ENCODE measurements at places on chromosomes 13 and 19.
A peak's percentile ranks its signal among the peaks of the same experiment; 100 is the strongest.

- DNase-seq = no peak
Observed at GRCh38 chr13:78655906-78656305, 3.0 kb downstream of the OBI1 start.

DNA sequence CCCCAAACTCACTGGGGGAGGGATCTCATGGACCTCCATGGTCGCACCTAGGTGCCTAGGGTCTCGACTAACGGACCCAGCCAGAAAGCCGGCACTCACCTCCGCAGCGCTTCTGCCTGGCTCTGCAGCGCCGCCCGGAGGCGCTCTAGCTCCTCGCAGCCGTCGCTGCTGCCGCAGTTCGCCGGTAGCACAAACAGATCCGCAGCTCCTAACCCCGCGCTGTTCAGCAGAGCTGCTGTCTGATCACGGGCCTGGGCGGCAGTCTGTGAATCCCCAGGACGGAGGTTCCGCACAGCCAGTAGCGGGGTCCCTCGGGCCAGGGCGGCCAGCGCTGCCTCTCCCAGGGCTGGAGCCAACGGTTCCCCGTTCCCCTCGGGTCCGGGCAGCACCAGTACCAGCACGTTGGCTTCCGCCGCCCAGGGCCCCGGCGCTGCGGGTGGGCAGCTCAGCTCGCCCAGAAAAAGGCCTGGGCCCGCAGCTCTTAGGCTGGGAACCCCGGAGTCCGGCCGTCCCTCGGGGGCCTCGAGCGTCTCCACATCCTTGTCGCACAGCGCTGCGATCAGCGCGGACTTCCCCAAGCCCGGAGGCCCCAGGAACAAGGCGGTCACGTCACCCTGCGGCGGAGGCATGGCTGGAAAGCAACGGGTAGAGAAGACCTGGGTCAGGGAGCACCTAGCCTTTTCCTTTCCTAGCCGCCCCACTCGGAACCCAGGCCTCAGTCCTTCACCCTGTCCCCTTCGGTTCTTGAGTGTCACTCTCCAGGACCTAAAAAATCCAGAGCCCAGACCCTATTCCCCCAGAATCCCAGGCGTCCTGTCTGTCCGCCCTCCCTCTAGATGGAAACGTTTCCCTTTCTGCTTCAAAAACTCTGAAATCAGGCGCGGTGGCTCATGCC lies 977 bp downstream of the IRGQ start:
- peak; percentile 46 for DNase-seq

- no peak for DNase-seq
Observed at GRCh38 chr13:40121722-40122121, 466.3 kb downstream of the COG6 start.

DNA sequence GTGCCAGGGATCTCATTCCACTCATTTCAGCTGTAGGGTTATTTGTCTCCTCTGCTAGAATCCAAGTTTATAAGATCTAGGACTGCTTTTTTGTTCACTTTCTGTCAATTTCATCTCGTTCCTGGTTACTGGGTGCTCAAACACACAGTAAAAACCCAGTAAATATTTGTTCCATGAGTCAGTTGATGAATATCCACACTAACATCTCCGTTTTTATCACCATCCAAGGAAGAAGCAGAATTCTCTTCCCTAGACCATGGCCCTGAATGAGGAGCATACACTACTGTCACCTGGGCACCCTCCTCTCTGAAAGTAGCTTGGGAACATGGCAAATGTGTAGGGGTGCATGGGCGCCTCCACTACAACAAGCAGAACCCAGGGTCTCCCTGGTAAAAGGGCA lies 390.8 kb downstream of the FOXO1 start:
- DNase-seq = peak; percentile 13

DNA sequence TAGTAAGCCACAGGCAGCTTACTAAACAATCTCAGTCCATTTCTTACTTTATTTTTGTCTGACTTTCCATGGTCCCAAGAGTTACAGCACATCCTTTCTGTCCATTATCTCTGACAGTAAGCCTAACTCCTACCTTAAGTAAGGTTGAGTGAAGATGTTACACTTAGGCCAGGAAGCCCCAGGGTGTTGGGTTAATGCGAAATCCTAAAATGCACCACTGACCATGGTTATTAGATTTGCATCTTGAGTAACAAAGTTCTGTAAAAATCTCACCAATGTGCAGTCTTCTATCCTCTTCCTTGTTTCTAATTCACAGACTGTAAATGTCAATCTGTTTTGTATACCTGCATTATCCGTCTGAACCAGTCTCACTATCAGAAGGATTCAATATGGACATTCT lies 462.5 kb downstream of the FGF14 start:
- DNase-seq = no peak

GRCh38 chr19:49875177-49875576 lies 2.0 kb downstream of the AKT1S1 start:
- no peak for DNase-seq

- no peak for DNase-seq
Observed at GRCh38 chr13:109687559-109688448, 98.6 kb downstream of the IRS2 start.

DNA sequence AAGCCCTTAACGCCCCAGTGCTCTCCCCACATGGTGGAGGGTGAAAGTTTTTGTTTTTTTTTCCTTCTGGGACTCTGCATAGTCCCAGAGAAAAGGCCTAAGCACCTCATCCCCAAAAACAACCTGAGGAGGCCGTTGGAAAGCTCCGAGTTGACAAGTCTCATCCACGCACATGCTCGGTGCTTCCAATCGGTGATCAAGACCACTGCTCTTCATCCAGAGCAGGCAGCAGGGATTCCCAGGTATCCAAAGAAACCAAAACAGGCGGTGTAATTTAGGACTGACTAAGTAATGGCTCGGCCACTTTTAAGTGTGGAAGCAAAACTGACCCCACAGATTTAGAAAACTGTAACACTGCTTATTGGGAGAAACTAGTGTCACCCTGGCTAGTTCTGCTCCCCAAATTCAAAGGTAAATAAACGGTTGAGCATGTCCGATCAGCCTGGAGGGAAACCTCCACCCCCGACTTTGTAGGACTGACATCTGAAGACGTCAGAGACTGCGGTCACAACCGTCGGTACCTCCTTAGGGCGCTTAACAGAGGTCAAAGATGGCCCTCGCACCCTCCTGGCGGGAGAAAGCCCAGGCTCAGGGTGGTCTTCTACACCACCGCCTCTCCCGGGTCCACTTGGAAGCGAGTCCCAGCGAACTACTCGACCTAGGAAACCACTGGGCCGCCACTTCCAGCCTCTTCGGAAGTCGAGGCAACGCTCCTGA lies 997 bp upstream of the ZNF446 start:
- no peak for DNase-seq

DNA sequence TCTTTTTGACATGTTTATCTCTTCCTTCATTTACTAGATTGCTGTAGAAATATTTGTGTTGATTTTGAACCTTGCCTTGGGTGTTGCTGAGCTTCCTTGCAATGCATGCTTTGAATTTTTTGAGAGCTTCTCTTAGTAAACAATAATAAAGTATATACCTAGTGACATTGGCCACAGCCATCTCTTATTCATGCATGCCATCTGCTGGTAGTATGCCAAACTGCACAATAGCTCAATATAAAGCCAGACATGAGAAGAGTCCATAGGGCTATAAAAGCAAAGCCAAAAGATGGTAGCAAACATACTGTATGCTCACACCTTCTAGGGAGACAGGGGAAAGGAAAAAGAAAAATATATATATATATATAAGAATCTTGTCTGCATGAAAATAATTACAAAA lies 18.9 kb upstream of the ZSCAN5A start:
- peak; percentile 51 for DNase-seq

GRCh38 chr19:18440415-18440877 lies 2.5 kb upstream of the ISYNA1 start:
- DNase-seq = no peak

GRCh38 chr13:40664350-40665125 lies 1.9 kb downstream of the FOXO1 start:
- peak; percentile 41 for DNase-seq

DNA sequence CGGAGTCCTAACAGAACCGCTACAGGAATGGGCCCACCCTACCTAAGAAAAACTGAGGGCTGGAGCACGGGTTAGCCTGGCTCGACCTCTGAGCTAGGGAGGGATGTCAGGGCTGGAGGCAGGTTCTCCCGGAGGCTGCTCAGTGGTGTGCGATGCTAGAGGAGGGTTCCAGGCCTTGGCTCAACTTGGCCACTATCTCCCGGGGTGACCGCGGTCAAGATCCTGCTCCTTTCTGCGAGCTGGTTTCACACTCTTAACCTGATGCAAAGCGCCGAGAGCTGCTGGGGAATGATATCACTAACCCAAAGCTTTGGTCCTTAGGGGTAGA lies 301 bp downstream of the POP4 start:
- DNase-seq = no peak

Measured in fibroblast of skin of back (primary cell).